ENCODE measurements at places on chromosomes 16 and 17.

GRCh38 chr16:979859-980594, 1.5 kb upstream of the SOX8 start:
- DNase-seq, result no peak

DNA sequence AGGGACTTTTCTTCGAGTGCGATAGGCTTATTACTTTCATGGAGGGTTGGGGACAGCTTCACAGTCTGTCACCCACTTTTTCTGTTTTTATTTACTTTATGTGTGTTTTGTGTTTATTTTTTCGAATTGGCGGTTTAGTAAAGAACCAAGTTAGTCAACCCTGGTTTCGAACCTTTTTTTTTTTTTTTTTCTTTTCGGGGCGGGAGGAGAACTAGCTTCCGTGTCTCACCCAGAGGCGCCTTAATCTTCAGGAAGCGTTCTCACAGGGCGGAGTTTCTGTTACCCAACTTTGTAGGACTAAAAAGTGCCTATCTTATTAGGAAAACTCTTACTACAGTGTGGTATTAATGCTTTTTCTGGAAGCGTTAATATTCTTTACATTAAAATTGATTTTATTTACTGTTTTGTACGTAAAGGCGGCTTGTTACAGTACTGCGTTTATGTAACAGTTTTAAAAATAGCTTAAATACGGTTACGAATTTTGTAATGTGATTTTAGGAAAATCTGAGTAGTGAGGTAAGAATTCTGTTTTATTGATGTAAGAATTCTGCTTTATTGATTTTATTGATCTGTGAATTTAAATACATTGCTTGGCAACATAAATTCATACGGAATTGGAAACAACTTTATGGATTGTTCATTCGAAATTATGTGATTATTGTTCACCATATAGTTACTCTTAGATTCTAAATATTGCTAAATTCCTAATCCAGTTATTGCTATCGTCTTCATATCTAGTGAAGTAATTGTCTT, 885 bp downstream of the ZNF207 start:
- DNase-seq, result no peak

DNA sequence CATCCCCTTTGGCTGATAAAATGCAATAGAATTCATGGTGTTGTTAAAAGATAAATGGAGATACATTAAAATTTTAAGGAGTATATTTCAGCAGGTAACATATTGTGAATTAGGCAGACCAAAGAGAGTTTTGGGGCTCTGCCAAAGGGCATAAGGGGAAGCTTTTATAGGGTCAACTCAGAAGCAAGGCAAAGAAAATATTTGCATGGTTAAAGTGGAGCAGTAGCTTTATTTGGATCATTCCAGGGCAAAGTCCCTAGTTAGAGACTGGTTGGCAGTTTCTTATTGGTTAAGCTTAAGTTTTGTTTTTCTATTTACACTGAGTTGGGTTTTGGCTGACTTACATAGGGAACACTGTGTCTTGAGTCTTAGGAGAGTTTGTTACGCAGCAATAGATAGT, 75.1 kb upstream of the CA10 start:
- no peak for DNase-seq

DNA sequence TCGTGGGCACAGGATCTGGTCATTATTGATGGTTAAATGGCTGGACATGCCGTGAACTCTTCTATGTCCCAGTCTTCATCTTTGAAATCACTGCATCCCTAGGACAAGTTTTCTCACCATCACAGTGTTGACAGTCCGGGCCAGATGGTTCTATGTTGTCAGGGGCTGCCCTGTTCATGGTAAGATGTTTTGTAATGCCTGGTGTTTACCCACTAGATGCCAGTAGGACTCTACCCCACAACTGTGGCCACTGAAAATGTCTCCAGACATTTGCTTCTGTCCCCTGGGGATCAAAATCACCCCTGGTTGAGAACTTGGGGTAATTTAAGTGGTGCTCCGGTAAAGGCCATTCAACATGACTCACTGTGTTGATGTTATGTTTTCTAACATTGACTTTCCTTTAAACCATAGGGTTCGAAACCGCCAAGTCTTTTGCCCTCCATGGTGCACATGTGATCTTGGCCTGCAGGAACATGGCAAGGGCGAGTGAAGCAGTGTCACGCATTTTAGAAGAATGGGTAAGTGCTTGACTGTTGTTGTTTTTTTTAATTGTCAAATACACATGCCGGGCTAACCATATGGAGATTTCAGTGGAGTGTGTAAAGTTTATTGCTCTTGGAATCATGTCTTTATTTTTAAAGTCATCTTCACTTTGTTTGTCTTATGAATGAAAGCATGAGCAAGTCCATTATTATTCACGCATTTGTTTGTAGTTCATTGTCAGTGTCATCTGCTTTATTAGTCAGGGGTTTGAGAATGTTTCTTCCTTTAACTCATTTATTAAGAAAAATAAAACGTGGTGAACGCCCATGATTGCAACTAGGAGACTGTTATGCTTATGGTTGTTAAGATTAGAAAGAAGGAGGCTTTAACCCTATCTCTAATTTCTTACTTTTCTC, 64.6 kb downstream of the WWOX start:
- DNase-seq, result no peak

GRCh38 chr16:30694926-30695693, 3.9 kb upstream of the SRCAP start:
- no peak for DNase-seq

DNA sequence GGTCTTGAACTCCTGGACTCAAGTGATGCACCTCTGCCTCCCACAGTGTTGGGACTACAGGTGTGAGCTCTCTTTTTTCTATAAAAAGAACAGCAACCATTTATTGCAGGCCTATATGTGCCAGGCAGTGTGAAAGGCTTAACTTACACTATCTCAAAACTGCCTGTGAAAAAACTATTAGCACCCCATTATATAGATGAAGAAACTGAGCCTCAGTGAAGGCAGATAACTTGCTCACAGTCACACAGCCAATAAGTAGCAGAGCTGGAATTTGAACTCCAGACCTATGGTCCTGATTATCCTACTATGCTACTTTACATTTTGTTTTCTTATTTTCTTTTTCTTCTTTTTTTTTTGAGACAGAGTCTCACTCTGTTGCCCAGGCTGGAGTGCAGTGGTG, 15.1 kb downstream of the NDE1 start:
- no peak for DNase-seq

- no peak for DNase-seq
These were observed 14.8 kb upstream of the GRIN2A start for GRCh38 chr16:10196999-10197398.
